ENCODE measurements at places on chromosomes 7 and 10.

GRCh38 chr10:128018236-128018635 is 108.0 kb downstream of the MKI67 start:
- DNase-seq, result no peak

GRCh38 chr10:95793401-95794045 is 37.6 kb downstream of the ENTPD1 start:
- no peak for DNase-seq

- peak; percentile 29 for DNase-seq
Observed at GRCh38 chr10:46541017-46541661, 15.3 kb downstream of the GPRIN2 start.

GRCh38 chr7:44158096-44158872 is 17.2 kb upstream of the MYL7 start:
- DNase-seq, result no peak

GRCh38 chr10:84176351-84176750 is 2.8 kb downstream of the GPR15LG start:
- no peak for DNase-seq

DNA sequence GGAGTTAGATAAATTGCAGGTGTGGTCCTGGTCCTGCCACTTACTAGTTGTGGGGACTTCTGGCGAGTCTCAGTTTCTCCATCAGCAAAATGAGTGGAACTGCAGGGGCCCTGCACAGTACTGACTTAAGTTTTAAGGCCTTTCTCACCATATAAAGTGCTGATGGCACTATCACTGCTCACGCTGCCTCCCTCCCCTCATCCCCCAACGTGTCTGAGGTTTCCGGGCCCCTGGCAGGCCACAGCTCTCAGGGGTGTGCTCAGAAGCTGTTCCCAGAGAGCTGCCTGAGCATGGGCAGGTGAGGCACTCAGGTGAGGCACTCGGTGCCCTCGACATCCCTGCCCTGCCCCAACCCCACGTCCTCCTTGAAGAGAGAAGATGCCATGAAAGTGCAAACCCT is 74.2 kb downstream of the VOPP1 start:
- DNase-seq, result no peak

- no peak for DNase-seq
Observed at GRCh38 chr7:150977382-150978125, 567 bp downstream of the KCNH2 start.

DNA sequence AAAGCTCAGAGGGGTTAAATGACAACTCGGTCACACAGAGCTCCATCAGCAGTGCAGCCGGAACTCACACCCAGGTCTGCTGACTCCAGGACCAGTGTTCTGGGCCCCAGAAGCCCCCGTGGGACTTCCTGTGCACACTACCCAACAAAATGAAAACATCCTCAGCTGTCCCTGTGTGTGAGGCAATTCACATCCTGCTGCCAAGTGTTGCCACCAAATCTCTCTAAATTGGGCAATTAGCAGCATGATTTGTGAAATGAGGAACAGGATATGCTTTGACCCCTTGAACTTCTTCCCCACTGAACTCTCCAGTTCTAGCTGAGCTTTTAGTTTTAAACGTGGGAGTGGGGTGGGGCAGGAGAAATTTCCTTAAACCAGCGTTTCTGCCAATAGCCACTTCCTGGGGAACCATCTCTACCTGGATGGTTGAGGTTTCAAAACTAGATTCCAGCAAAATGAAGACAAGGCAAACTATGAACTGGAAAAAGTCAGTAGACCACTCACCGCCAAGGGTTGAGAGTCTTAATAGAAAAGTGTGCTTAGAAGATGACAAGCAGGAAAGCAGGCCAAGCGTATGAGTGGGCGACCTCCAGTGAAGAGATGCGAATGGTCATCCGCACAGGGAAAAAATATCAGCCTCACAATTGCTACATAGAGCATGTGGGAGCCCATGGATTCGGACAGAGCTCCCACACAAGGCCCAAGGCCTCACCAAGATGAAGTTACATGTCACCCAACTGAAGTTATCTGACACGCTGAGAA is 51.9 kb upstream of the CHST15 start:
- DNase-seq, result no peak

DNA sequence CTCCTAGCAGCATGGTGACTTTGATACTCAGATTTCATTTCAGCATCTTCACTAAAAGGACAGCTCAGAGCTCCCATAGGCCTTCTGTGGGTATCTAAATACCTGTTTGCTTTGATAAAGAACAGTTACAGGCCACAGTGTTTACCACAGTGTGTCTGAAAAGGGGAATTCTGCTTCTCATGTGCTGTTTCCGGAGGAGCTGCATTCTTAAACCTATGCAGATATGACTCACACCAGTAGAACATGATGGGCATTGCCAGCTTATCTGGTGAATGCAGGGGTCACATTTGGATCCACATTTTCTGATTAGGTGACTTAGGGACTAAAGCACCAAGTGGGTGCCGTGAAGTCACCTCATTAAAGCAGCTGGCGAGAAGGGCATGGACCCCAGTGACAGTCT is 52.6 kb downstream of the TRRAP start:
- no peak for DNase-seq

- DNase-seq, result no peak
Observed at GRCh38 chr10:93462881-93463280, 19.3 kb downstream of the MYOF start.

DNA sequence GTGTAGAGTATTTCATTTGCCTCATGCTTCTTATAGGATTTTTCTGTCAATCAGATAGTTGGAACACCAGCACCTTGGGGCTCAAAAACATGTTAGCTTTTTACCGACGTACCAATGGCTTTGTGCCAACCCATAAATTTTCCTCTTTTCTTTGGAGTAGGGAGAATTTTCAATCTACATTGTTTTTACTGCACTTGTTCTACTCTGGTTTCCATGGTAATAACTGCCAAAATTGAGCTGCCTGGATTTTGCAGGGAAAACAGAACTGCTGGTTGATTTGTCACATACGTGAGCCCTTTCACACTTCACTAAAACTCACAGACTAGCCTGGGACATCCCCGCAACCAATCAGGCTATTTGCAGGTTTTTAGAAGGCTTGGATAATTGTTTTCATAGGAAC is 189.7 kb downstream of the ARHGAP21 start:
- no peak for DNase-seq

DNA sequence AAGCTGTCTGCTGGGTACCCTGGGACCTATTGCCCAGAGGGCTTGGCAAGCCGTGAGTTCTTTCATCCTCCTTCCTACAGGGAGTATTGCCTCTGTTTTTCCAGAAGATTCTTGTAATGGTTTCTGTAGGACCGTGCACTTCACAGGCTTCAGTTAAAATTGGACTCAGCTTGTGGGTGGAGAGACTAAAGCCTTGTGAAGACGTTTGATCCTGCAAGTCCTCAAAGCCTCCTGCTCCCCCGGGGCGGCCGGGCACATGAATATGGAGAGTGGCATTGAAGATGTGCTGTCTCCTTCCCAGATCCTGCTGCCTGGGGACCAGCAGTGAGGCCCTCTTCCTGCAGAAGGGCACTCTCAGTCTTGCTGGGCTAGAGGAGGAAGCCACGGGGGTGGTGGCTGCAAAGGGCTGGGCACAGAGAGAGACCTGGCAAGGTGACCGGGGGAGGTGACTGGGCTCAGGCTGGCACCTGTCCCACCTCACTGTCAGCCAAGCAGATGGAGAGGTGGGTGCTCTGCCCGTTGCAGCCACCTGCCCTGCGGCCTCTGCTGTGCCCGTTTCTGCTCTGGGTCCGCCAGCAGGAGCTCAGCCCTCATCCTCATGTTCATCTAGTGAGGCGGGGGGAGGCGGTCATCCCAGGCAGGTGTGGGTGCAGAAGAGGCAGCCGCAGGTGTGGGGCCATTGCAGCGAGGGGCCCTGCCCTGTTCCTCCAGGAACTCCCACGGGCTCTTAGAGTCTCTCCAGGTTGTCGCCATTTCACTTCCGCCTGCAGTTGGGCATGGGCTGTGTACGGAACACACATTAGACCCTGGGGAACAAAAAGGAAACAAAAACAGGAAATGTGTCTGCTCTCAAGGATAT is 55.7 kb downstream of the TMEM209 start:
- no peak for DNase-seq

- DNase-seq, result no peak
Observed at GRCh38 chr10:83816942-83817341, 322.4 kb upstream of the GHITM start.

DNA sequence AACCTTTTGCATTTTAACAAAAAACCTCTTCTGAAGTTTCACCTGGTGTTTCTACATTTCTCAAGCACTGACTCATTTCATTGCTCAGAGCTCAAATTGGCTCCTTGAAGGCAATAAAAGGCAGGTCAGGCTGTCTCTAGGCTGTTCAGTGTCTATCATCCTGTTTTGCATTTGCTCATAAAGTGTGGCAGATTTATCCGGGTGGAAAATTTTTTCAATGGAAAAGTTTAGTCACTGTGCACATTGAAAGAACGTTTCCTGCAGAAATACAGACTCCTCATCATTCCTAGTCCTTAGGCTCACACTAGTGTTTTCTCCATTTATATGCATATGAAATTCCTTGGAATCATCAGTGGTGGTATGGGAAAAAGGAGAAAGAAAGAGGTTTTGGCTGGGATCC is 114.2 kb upstream of the DGKB start:
- no peak for DNase-seq

- DNase-seq, result no peak
Observed at GRCh38 chr7:96182424-96183158, 139.3 kb downstream of the SLC25A13 start.

- DNase-seq, result no peak
Observed at GRCh38 chr7:79968077-79968648, 166.5 kb upstream of the GNAI1 start.

DNA sequence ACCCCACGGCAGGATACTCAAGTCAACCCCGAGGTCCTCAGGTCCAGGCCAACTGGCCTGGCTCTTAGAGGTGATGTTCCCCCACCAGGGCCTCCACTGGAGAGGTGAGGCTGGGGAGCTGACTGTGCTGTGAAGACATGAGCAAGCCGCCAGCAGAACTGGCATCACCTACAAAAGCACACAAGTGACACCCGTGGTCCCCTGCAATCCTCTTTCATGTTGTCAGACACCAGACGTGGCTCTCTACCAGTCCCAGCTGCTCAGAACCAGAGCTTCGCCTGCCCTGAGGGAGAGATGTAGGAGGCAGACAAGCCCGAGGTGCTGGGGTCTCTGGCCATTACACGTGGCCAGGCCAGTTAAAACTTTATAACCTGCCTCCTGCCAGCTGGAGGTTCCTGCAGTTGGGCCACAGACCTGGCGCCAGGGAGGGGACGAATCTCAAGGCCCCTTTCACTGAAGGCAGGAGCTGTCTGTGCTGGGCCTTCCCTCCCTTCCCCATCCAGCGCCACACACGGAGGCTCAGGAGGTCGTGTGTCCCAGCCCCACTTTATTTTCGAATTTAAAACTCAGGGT is 2.2 kb downstream of the COMTD1 start:
- no peak for DNase-seq

GRCh38 chr7:29147821-29148220 is 1.5 kb upstream of the CPVL start:
- no peak for DNase-seq

- no peak for DNase-seq
Observed at GRCh38 chr10:31757386-31757791, 171.2 kb downstream of the ARHGAP12 start.

- DNase-seq, result no peak
Observed at GRCh38 chr7:136023134-136023869, 46.1 kb upstream of the MTPN start.

DNA sequence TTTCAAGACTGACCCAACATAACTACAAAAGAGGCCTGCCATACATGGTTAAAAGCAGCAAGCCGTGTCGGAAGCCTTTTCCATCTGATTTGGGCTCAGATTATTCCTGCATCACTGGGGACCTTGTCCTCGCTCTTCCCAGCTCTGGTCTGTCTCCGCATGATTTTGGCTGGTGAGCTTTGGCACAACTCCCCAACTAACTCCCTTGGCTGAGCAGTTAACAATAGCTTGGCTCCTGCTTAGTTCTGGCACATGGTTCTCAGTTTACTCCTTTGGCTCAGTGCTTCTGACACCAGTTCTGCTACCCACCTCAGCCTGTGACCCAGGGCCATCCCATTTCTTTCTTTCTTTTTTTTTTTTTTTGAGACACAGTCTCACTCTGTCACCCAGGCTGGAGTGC is 17.0 kb downstream of the AGK start:
- DNase-seq, result no peak

GRCh38 chr7:136868496-136869000 is at the start of gene CHRM2:
Gene CHRM2, plus strand, starts transcription at chr7:136868652. Its CDS starts 146,214 bp downstream, at chr7:137014866.
- peak; percentile 11 for DNase-seq

DNA sequence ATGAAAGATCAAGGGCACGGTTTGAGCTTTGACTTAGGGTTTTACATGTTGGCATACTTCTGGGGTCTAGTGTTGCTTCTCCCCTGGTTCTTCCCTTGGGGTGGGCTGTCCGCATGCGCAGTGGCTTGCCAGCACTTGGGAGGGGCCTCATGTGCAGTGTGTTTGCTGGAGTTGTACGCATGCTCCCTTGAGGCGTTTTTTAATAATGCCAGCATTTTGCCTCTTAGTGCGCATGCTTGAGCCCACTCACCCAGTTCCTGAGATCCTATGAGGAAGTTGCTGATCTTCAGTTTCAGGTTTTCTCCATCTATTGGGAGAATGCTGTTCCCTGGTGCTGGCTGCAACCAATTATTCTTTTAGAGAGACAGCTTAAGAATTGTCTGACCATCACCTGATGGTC is 113.4 kb upstream of the GPR141 start:
- DNase-seq, result no peak

GRCh38 chr7:32564542-32564941 is 69.3 kb downstream of the AVL9 start:
- DNase-seq, result no peak

- no peak for DNase-seq
Observed at GRCh38 chr7:85324145-85324799, 137.4 kb upstream of the SEMA3D start.

GRCh38 chr7:156611014-156612010 is 29.3 kb upstream of the RNF32 start:
- DNase-seq, result no peak

- DNase-seq, result no peak
Observed at GRCh38 chr10:100173035-100173434, 12.8 kb downstream of the ERLIN1 start.

- no peak for DNase-seq
Observed at GRCh38 chr10:100624298-100624697, 88.6 kb downstream of the HIF1AN start.

- no peak for DNase-seq
Observed at GRCh38 chr10:62778125-62778524, 26.4 kb upstream of the ADO start.

DNA sequence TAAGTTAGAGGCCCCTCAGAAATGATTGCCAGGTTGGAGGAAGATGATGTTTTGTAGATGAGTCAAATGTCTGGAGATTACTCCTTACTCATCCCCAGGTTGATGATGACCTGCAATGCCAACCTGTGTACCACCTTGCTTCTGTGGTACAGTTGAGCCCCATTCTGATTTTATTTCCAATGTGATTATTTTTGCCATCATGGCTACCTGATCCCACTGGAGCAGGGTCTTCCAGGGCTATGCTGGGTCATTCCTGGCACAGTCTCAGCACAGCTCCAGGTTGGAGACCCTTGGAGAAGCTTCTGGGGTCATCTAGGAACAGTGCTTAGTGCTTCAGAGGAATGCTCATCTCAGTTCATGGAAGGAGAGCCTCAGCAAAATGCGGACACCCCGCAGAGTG is 34.3 kb downstream of the LRRC18 start:
- no peak for DNase-seq
